ENCODE measurements at places on chromosomes 13 and 19.

GRCh38 chr13:60627071-60627686 lies 230.2 kb downstream of the TDRD3 start:
- DNase-seq: no peak

- no peak for DNase-seq
Observed at GRCh38 chr19:11767633-11768133, 883 bp downstream of the ZNF441 start.

DNA sequence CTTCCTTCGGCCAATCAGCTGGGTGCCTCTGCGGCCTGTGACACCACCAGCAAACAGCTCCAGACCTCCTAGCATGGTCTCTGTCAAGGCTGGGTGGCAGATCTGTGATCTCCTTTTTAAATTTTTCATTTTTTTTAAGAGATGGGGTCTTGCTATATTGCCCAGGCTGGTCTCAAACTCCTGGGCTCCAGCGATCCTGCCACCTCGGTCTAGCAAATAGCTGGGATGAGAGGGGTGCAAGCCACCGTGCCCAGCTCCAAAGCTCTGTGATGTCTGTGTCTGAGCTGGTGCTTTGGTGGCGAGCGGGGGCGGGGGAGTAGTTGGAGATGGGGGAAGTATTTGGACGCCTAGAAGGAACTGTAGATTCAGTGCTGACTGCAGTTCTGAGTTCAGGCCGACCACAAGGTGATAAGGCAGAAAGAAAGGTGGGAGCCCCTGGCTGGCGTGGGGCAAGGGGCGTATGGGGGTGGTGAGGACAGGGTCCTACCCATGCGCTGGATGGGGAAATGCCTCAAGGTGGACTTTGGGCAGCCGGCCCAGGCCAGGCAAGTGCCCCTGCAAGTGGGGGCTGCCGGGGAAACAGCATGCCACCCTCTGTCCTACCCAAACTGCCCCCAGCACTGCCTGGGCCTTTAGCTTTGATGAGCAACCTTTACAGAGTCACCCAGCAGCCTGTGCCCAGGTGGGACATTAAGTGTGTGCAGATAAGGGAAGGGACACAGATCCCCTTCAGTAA lies 5.5 kb downstream of the DPP9 start:
- no peak for DNase-seq

- no peak for DNase-seq
Observed at GRCh38 chr13:91722267-91722884, 324.0 kb downstream of the GPC5 start.

GRCh38 chr13:77029436-77029835 lies 2.5 kb upstream of the FBXL3 start:
- no peak for DNase-seq

DNA sequence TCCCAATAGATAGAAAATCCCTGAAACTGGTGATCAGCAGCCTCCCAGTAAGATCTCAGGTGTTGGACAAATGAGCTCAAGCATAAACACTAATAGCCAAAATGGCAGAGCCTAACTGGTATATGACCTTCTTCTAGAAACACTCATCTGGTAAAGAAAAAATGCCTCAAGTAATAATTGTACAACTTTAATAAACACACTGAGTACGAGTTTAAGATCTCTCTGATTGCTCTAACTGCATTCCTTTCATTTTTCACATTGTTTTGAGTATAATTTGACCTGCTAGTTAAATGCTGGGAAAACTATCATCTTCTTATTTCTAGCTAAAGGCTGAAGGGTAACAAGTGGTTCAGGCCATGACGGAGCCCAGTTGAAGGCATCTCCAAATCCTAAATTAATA lies 2009.5 kb upstream of the PCDH20 start:
- no peak for DNase-seq

DNA sequence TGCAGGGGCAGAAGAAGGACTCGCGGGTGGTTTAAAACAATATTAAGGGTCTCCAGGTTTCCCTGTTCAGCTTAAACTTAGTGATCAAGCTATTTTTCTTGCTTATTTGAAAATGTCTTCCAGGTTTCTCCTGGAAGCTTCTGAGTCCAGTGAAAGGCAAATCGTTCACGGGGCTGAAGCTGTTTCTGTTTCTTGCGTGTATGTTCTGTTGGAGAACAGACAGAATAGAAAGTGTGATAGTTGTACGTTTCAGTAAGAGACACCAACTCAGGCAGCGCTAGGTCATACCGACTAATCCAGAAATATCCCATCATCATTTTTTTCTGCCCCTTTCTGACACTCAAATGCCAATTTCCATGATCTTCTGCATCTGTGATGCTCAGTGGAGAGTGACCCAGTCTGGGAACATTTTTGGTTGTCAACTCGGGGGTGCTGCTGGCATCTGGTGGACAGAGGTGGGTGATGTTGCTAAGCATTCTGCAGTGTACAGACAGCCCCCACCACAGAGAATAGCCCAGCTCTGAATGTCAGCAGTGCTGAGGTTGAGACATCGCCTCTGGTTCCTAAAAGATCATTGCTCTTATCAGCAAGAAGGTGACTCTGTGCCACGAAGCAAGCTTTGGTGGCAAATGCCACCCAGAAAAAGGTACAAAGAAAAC lies 4.3 kb downstream of the KLF2 start:
- DNase-seq: no peak

DNA sequence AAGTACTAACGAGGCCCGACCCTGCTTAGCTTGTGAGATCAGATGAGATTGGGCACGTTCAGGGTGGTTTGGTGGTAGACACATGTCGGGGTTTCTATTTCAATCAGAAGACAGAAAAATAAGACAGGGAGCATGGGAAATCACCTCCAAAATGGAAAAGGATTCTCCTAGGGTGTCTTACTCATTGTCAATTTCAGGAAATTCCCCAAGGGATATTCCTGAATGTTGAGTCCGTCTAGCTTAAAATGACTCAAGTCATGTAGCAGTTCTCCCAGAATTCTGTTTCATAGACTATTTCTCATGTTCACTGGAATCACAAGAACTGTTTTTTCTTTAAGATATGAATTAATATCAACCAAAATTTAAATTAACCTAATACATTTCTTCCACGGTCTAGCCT lies 380.1 kb downstream of the EFNB2 start:
- DNase-seq: no peak

DNA sequence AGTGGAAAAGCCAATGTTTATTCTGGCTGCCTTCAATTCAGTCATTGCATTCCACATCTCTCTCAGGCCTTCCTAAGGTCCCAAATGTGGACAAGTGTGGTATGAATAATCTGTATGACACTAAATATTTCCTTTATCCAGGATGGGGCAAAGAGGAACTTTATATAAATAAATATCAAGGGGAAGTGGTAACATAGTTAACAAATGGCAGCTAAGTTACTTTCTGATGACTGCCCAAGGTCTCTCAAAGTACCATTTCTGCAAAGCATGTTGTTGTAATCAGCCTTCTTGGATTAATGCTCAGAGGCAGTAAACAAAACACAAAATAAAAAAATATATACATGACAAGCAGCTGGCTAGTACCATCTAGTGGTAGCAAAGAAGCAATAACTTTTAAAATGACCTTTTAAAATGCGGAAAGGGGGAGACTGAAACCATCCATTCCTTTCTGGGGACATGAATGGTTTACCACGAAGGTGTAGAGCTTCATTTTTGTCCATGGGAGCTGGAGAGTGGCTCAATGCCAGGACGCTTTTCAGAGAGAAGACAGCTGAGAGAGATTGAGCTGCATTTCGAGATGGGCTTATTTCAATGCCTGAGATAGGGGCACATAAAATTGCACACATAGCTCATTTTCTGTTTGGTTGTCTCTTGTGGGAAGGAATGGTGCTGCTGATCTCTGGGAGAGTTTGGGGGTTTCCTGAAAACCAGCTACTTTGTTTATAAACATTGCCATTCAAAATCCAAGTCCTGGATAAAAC lies 259.2 kb downstream of the RFC3 start:
- DNase-seq: peak; percentile 22

GRCh38 chr13:38685974-38686576 lies 802 bp upstream of the FREM2 start:
- DNase-seq: no peak

GRCh38 chr13:98368019-98368418 lies 190.9 kb upstream of the RNF113B start:
- no peak for DNase-seq

- DNase-seq: no peak
Observed at GRCh38 chr13:46140044-46140443, 35.2 kb upstream of the CPB2 start.

- DNase-seq: no peak
Observed at GRCh38 chr13:60258349-60258748, 94.6 kb upstream of the DIAPH3 start.

- no peak for DNase-seq
Observed at GRCh38 chr13:113324398-113324797, 27.4 kb downstream of the LAMP1 start.

- DNase-seq: no peak
Observed at GRCh38 chr13:40476175-40476958, 190.1 kb downstream of the FOXO1 start.

DNA sequence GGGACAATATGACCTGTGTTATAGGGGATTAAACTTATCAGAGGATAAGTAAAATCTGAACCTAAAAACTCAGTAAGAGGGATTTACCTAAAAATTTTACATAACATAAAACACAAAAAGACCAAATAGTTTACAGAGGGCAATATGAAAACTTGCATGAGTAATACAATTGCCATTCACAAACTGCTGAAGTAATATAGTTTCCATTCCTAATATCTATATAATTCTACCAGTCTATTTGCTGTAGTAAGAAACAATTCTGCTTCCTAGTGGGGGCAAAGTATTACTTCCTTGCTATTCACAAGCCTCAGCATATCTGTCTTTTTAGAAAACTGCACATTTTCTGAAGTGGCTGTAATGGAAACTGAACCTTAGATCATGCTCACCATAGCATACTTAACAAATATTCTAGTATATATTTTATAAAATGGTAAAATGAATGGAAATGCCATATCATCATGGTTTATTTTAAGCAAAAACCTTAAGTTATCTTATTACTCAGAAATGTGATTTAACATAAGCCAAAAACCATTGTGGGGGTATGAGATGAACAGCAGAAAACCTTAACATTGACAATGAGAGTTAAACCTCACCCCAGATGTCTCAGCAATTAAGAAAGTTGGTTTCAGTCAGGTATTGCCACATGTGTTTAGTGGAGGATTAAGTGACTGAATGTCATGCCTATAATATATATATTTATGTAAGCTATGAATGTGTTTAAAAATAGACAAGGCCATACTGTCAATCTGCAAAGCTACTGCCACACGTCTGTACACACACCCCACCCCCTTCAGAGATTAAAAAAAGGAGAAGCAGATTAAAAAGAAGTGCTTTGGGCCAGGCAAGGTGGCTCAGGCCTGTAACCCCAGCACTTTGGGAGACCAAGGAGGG lies 136.8 kb downstream of the MIPEP start:
- DNase-seq: no peak

GRCh38 chr13:85853161-85853894 lies 54.1 kb upstream of the SLITRK6 start:
- no peak for DNase-seq

- no peak for DNase-seq
Observed at GRCh38 chr19:51407511-51408131, 9.8 kb downstream of the SIGLEC10 start.

GRCh38 chr19:45245826-45246225 lies 619 bp upstream of the EXOC3L2 start:
- DNase-seq: no peak

DNA sequence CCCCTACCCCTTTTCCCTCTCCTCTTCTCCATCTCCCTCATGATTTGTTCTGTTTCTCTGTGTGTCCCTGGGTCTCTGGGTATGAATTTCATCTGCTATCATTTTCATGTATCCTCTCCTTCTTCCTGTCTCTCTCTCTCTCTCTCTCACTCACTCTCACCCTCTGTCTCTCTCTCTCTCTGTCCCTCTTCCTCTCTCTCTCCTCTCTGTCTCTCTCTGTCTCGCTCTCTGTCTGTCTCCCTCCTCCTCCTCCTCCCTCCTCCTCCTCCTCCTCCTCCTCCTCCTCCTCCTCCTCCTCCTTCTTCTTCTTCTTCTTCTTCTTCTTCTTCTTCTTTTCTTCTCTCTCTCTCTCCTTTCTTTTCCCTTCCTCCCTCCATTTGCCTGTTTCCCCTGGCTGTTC lies 3.3 kb upstream of the CACNG7 start:
- no peak for DNase-seq

DNA sequence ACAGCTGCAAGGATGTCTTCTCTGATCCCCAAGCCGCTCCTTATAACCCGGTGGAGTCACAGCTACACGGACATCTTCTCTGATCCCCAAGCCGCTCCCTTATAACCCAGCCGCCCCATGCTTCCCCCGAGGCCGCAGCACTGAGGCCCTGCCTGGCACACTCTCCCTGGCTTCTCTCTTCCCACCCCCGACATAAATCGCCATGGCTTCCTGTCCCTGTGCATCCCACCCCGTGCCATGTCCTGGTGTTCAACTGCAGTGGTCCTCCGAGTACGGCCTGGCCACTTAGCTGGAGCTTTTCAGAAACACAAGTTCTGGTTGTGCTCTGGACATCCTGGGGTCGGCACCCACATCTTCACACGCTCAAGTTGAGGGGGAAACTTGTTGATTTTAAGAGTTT lies 60.4 kb downstream of the RASA3 start:
- no peak for DNase-seq

DNA sequence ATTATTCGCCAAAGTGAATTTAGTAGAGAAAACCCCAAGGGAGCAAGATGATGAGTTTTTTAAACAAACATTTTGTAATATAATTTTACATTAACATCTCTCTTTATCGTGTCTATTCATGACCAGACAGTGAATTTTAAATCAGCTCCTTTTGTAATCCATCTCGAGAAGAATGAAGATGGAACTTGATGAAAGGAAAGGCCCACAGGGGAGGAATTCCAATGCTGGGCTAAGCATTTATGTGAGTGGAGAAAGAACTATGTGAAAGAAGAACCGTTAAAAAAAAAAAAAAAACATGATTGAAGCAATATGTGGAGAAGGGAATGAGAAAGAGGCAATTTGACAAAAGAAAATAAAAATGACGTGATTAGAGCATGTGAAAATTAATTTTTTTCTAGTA lies 170.6 kb downstream of the KCTD12 start:
- DNase-seq: no peak

GRCh38 chr19:46542428-46543230 lies 47.0 kb upstream of the PNMA8B start:
- DNase-seq: peak; percentile 69

DNA sequence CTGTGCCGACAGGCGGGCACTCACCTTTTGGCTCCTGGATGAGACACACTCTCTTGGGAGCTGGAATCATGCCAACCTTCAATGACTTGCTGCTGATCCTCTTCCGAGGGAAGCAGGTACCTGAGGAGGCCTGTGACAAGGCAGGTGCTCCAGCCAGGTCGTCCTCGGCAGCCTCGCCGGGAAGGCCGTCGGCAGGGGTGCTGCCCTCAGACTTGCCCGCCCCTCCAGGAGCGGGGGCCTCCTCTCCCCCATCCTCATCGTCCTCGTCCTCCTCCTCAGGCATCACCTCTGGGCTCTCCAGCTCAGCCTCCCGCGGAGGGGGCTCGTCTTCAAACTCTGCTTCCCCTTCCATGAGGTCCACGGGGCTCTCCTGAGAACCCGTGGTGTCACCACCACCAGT lies 29.2 kb downstream of the SUGP2 start:
- no peak for DNase-seq

- DNase-seq: no peak
Observed at GRCh38 chr19:40608240-40608621, 7.1 kb downstream of the LTBP4 start.

- no peak for DNase-seq
Observed at GRCh38 chr13:84741253-84741652, 859.0 kb upstream of the SLITRK1 start.

Data from forelimb muscle (tissue), 1 donor.